ENCODE measurements at places on chromosomes 1 and 21. TPM values are rescaled to one million over a fixed set of nuclear protein-coding genes. Genes with fewer than 3 reads are reported as not detected.

- no peak for DNase-seq
- no peaks in the 10 kb centered on the region for H3K27me3 ChIP-seq
- no peak overlapping the region for H3K4me3 ChIP-seq
- peaks cover 38% of the 10 kb centered on the region for H3K4me1 ChIP-seq
- H3K27ac ChIP-seq, result no peak overlapping the region
These were observed 50.5 kb downstream of the ADGRL2 start for GRCh38 chr1:81851217-81851616.

DNA sequence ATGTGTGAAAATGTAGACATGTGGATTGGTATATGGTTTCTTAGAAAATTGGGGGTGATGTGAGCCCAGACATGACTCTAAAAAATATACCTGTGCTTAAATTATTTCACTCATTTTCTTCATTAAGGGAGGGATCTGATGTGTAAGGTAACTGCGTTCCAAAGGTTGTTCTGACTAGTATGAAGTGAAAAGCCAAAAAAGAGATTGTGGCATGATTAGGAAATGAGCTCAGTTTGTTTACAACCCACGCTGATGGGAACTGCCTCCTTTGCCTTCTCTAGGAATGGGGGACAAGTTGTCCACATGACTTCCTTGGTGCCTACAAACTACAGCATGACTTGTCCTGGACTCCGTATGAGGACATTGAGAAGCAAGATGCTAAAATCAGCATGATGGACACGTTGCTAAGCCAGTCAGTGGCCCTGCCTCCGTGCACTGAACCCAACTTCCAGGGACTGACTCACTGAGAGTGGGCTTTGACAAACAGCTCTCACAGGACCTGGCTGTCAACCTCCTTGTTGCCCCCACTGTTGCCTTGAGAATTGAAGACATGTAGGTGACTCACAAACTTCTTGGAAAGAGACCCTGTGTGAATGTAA lies 8.0 kb downstream of the C1orf50 start:
- H3K36me3 ChIP-seq, result peaks cover 68% of the 10 kb centered on the region
- H3K27ac ChIP-seq, result no peak overlapping the region
- H3K4me1 ChIP-seq, result no peaks in the 10 kb centered on the region
- no peak overlapping the region for H3K4me3 ChIP-seq
- no peaks in the 10 kb centered on the region for H3K27me3 ChIP-seq

The CLEC20A gene
- total RNA-seq, result 0.40 TPM

The AIRE gene
- 2.7 TPM for total RNA-seq

DNA sequence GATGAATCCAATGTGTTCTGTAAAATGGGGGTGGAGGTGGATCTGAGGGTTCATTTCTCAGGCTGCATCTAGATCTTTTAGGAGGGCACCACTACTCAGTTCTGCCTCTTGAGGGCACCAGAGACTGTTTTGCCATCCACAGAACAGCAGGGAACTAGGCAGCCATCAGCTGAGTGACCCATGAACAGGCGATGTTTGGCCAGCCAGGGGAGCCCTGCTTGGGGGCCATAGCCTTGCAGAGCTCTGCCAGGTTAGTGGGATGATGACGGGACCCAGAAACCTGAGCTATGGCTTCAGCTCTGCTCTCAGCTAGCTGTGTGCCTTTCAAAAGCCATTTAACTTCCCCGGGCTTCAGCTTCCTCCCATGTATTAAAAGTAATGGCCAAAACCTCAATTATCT lies 13.4 kb upstream of the NOS1AP start:
- H3K4me1 ChIP-seq, result no peaks in the 10 kb centered on the region
- no peaks in the 10 kb centered on the region for H3K36me3 ChIP-seq
- no peak overlapping the region for H3K4me3 ChIP-seq
- peak; percentile 93 for DNase-seq
